ENCODE measurements at places on chromosomes 1 and 21.

- DNase-seq: no peak
Measured at GRCh38 chr1:1124508-1124785, 8.6 kb upstream of the C1orf159 start.

GRCh38 chr1:85663382-85663781 is 44.9 kb downstream of the ZNHIT6 start:
- no peak for DNase-seq

GRCh38 chr1:89519779-89520358 is 4.8 kb upstream of the LRRC8B start:
- peak; percentile 41 for DNase-seq

GRCh38 chr1:29238620-29239002 is 2.3 kb downstream of the PTPRU start:
- no peak for DNase-seq

- no peak for DNase-seq
Measured at GRCh38 chr1:201582705-201583442, 43.9 kb downstream of the NAV1 start.

- DNase-seq: no peak
Measured at GRCh38 chr21:42599962-42600361, 53.5 kb upstream of the PDE9A start.

GRCh38 chr1:58331156-58331555 is 215.4 kb downstream of the OMA1 start:
- no peak for DNase-seq

- peak; percentile 51 for DNase-seq
Measured at GRCh38 chr1:75723989-75724471, 479 bp upstream of the ACADM start.

DNA sequence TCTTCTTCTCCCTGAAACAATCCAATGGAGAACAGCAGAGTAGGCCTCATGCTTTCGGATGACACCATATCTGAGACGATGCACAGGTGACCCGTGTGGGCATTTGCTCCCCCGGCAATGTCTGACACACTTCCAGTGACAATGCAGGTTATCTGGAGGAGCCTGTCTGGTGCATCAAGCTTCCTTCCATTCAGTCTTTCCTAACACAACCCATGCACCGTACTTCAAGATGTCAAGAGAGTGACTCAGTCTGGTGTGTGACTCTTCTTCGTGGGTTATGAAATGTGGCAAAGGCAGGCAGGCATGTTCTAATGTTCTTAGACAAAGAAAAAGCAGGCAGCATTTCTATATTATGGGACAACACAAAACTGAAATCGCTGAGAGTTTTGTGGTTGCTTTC is 159.1 kb downstream of the EDEM3 start:
- DNase-seq: no peak

- DNase-seq: no peak
Measured at GRCh38 chr1:207362962-207363860, 41.7 kb downstream of the CD55 start.

- no peak for DNase-seq
Measured at GRCh38 chr1:82880506-82880905, 1079.8 kb downstream of the ADGRL2 start.

GRCh38 chr1:3312898-3313575 is 141.4 kb upstream of the ARHGEF16 start:
- peak; percentile 18 for DNase-seq

GRCh38 chr1:226697151-226697928 is 41.7 kb downstream of the ITPKB start:
- DNase-seq: no peak

GRCh38 chr1:203581841-203582240 is 44.8 kb upstream of the ATP2B4 start:
- DNase-seq: no peak

DNA sequence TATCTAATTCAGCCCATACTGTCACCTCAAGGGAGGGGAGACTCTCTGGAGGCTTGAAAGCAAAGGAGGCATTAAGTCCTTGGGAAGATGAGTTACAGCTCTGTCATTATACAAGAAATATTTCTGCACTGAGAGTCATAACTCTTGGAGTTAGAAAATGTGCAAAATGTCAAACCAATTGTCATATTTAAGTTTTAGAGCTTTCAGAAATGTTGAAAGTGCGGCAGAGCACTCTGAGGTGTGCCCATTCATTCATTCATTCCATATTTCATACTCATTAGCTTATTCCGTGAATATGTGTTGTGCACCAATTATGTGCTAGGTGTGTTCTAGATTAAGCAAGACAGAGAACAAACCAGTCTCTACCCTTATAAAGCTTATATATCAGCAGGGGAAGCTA is 87.1 kb downstream of the HUNK start:
- DNase-seq: no peak

DNA sequence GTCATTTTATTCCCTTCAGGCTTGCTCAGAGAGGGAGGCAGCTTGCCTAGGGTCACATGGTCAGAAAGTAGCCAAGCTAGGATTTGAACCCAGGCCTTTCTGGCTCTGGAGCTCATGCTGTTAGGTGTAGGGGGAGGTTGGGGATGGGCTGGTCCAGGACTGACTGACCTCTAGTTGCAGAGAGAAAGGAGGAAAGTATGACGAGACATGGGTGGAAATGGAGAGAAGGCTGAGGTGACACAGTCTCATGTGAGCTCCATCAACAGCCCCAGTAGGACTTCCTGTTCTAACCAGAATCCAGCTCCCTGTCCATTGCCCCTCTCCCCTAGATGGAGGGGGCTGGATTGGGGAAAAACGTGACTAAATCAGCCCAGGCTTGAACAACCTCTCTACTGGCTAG is 15.5 kb upstream of the SYNC start:
- DNase-seq: no peak
